ENCODE measurements at places on chromosomes 13 and 19. TPM values are rescaled to one million over a fixed set of nuclear protein-coding genes. Genes with fewer than 3 reads are reported as not detected.

DNA sequence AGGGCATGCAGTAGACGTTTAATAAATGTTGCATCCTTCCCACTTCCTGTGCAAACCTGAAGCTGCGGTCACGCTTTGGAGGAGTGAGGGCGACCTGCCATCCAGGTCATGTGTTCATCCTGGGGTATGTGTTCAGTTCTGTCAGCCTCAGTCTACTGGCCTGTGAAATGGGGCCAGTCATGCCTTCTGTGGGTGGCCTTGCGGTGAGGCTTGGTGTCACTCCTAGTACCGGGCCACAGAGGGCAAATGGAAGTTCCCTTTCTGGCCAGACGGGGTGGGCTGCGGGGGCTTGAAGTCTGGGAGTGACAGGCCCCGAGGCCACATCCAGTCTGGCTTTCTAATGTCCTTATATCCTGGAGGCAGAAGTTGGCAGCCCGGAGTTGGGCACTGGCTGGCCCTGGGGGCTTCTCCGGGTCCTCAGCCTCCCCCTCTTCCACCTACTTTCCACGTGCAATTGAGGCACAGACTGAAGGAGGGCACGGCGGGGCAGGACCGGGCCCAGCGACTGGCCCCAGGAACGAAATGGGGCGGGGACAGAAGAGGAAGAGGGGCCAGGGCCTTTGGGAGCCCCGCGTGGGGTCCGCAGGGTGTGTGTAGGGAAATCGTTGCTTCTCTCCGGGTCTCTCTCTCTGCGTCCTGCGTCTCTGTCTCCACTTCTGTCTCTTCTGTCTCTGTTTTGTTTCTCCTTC is 11.1 kb downstream of the PDE4A start:
- DNase-seq, result peak; percentile 50

GRCh38 chr13:42275506-42275905 is 3.6 kb downstream of the AKAP11 start:
- DNase-seq, result no peak

ZNF793 gene
- 6.2 TPM for total RNA-seq

ZNF649 gene
- 7.8 TPM for total RNA-seq

DNA sequence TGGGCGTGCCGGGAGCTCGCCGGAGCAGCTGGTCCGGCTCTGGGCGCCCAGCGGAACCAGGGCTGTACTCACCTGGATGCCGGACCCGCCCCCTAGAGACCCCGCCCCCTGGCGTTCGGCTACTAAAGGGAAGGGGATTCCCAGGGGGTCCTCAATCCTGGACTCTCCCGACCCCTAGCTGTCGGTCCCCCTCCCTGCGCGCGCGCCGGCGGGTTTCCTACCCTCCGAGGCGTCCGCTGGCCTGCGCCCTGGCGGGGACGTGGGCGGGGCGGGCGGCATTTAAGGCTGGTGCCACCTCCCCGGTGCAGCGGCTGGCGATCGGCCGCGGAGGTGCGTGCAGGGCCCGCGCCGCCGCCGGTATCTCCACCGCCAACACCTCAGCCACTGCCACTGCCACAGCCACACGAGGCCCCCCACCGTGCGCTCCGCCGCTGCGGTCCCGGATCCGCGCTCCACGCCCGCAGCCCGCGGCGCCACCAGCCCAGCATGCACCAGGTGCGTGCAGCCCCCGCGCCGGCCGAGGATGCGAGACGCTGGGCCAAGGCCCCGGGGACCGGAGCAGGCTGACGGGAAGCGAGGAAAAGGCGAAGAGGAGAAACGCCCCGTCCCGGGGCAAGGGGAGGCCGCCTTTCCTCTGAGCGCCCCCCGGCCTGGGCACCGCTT is at the start of gene ATP12A:
Gene ATP12A (plus strand): TSS at position 151 of the 663 bp plus-strand sequence. CDS start 336 bp downstream, at position 487.
- DNase-seq, result no peak

DNA sequence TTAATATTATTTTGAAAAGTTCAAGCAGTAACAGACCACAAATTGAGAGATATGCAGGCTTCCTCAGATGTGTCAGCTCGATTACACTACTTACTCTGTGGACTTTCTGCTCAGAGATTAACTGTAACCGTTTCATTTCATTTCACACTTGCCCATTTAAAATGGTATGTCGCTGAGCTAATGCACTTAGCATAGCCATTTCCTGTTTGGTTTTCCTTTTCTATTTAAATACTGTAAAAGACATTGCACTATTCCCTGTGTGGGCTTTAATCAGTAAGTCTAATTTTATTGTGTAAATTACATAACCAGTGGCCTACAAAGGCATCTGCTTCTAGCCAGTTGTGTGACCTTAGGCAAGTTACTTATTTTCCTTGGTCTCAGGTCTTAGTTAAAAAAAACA is 237.6 kb downstream of the LACC1 start:
- no peak for DNase-seq

ZNF571 gene
- 3.3 TPM for total RNA-seq

ZSCAN4 gene
- total RNA-seq, result not detected

- no peak for DNase-seq
These were observed 810 bp downstream of the GPR180 start for GRCh38 chr13:94602467-94602866.
